ENCODE measurements at places on chromosomes 5 and 9.

- no peak for DNase-seq
These were observed 5.8 kb downstream of the C5orf22 start for GRCh38 chr5:31537851-31538250.

DNA sequence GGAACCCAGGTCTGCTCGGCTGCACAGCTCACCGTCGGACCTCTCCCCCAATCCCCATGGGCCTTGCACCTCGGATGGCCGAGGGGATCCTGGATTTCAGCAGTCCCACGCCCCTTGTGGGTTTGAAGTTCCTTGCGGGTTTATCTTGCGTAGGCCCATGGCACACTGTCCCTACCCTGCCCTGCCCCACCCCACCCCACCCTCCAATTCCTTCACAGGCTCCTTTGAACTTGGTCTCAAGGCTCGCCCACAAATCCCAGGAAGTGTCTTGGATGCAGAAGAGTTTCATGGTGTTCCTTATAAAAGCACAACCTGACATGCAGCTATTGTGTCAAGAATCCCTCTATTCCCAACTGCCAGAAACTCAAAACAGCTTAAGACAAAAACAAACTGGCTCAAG lies 11.2 kb upstream of the SMIM23 start:
- no peak for DNase-seq

- DNase-seq, result no peak
These were observed 786 bp upstream of the HRCT1 start for GRCh38 chr9:35905051-35905781.

GRCh38 chr5:143488381-143488780 lies 84.9 kb upstream of the NR3C1 start:
- no peak for DNase-seq

GRCh38 chr5:81779125-81779915 lies 28.4 kb upstream of the SSBP2 start:
- DNase-seq, result no peak

- DNase-seq, result no peak
These were observed 508.3 kb downstream of the EBF1 start for GRCh38 chr5:158591301-158591863.

DNA sequence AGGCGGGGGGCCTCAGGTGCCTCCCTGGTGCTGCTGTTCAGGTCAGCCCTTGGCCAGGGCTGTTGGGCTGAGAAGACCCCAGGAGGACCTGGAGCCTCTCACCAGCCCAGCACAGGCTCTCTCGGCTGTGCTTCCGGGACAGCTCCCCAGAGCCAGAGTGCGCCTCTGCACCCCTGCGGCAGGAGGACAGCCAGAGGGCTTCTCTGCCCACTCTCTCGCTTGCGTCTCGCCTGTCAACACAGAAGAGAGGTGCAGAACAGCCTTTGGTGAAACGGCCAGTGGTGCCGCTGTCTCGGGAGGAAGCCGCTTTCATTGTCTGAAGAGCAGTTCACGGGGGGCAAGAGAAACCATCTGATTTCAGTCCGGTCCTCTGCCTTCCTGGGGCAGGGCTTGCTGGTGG lies 3.8 kb upstream of the NACC2 start:
- no peak for DNase-seq

GRCh38 chr9:111599955-111600343 lies 502 bp upstream of the PTGR1 start:
- DNase-seq, result no peak
